ENCODE measurements at places on chromosomes 5 and 9.

DNA sequence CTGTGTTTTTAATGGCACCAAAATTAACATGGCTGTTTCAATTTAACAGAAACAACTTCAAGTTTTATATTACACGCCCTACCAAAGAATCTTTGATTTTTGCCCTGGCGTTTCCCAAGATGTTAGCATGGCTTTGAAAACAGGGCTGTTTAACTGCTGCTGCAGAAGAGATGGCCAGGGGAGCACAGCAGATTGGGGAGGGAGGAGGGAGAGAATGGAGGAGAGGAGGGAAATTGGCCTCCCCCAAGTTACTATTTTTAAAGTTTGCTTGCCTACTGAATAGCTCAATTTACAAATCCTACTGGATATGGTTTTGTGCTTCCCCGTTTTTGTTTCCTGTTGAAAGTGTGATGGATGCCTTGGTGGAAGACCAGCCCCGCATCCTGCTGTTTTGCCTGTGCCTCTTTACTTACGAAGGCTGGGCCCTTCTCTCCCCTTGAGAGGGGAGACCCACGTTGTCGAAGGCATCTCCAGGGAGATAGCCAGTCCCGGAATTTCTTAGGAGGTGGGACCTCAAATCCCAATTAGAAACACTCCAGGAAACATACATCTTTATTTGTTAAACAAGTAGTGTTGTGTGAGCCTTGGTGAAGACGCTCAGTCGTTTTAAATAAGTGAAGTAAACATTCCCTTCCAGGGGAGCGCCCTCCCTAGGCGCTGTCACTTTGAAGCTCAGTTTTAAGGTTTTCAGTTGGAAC is 98.6 kb downstream of the AOPEP start:
- DNase-seq, result no peak

DNA sequence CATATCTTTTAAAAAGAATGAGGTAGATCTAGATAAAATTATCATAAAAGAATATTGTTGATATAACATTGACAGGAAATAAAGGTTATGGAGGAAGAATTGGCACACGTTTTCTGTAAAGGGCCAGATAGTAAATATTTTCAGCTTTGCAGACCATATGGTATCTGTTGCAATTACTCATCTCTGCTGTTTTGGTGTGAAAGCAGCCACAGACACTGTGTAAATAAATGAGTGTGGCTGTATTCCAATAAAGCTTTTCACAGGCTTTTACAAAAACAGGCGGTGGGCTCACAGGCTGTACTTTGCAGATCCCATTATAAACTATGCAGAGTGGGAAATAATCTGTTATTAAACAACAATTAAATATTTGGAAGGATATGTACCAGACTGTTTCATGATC is 87.4 kb downstream of the SGCD start:
- DNase-seq, result no peak

DNA sequence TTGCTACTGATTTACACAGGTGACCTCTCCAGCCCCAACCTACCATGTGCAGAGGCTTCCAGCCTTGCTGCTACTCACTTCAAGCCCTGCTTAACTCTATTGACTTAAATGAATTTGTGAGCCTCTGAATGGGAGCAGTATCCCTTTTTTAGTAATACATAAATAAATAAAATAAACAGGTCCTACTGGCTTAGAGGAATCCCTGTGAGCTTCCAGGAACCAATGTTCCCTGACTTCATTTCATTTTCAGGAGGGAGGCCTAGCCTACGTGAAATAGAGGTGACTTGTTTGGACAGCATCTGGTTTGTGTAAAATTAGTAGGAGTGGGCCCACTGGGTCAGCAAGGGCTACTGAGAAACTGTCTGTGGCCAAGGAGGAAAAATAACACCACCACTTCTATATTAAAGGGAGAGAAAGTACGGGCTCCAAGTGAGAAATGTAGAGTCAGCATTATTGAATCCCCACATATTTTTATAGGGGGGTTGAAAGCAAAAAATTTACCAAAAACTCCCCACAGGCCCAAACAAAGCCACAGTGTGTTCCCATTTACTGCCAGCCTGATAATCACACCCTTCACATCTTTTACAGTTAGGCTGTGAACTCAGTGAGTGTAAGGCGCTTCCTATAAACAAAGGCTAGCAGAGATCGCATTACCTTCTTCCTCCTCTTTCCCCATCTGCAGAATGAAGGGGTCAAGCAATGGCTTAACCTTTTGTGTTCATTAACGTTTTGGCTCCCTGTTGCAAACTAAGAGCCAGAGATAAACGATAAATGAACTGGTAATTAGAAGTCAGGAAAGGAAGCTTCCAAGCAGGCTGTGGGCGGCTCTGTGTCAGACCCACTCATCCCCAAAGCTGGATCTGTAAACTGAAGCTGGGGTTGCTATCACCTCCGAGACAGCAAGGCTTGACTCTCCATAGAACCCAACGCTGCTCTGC is 138.8 kb upstream of the LIFR start:
- no peak for DNase-seq

DNA sequence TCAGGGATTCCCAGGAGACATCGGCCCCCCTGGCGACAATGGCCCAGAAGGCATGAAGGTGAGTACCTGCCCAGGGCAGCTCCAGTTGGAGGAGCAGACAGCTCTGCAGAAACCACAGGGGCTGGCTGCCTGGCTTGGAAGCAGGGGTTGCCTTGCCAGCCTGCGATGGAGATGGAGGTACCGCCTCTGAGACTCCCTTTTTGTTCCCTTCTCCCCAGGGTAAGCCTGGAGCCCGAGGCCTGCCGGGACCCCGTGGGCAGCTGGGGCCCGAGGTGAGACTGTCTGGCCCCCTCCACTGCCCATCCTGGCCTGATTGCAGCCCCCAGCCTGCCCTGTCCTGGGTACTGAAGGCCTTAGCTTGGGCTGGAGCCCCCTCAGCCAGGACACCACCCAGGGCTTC is 82.7 kb upstream of the ORM1 start:
- DNase-seq, result no peak

- DNase-seq, result no peak
Measured at GRCh38 chr9:87592554-87593358, 95.1 kb downstream of the DAPK1 start.

DNA sequence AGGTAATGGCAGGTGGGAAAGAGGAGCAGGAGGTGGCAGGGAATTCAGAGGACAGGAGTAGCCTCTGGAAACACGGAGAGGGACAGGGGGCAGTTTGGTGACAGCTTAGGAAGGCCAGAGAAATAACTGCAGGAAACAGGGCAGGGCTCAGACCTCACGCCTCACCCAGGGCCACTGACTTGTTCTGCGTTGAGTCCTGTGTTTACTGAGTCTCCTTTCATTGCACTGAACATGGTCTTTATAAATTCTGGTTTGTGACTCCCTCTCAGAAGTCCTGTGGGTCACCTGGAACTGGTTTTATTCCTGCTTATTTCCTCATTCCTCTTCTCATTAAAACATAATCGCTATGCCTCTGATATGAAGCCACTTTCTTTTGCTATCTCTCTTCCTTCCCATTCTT is 55.2 kb upstream of the ZNF622 start:
- no peak for DNase-seq

- DNase-seq, result no peak
Measured at GRCh38 chr9:127128341-127129072, 6.1 kb upstream of the ANGPTL2 start.
